ENCODE measurements at places on chromosomes 2 and 18.

DNA sequence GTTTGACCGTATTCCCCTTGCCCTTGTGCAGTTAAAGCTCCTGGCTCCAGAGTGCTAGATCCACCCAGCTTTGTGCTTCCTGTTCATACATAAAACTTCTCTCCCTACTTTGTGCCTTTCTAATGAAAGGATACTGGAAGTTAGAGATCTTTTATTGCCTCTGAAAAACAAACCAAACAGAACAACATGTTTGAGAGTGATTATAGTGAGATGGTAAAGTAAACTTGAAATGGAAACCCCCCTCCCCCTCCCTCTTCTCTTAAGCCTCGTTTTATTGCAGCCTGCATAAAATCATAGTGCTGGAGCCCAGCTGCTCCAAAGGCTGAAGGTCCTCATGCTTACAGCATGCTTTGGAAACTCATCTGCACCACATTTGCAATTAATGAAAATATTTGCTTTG is 125.1 kb downstream of the TANC1 start:
- DNase-seq = no peak

- no peak for DNase-seq
Observed at GRCh38 chr2:128635361-128635900, 316.8 kb upstream of the HS6ST1 start.

DNA sequence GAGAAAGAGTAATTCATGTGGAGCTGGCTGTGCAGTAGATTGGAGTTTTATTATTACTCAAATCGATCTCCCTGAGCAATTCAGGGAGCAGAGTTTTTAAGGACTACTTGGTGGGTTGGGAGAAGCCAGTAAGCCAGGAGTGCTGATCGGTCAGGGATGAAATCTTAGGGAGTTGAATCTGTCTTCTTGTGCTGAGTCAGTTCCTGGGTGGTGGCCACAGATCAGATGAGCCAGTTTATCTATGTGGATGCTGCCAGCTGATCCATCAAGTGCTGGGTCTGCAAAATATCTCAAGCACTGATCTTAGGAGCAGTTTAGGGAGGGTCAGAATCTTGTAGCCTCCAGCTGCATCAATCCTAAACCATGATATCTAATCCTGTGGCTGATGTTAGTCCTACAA is 17.0 kb upstream of the UGT1A8 start:
- peak; percentile 15 for DNase-seq

DNA sequence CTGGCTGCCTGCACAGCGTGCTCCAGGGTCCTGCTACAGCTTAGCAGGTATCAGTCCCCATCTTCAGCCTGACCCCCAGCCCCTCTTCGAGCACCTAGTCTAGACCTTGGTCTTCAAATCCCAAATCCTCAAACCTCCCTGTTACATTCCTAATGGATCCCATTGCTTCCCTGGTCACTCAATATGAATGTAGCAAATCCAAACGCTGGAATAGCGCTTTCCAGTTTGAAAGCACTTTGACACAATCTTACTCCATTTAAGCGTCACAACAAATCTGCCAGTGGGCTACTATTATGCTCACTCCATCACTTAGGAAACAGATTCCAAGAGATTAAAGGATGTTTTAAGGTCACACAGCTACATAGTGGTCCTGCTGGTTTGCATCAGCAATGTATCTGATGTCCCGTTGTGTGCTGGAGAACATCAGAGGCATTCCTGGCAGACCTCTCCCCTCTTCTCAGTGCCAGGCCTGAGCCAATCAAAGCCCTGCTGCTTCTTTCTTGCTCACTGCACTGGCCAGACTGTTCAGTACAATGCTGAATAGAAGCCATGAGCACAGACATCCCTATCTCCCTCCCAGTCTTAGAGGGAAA is 11.1 kb upstream of the INO80C start:
- no peak for DNase-seq

DNA sequence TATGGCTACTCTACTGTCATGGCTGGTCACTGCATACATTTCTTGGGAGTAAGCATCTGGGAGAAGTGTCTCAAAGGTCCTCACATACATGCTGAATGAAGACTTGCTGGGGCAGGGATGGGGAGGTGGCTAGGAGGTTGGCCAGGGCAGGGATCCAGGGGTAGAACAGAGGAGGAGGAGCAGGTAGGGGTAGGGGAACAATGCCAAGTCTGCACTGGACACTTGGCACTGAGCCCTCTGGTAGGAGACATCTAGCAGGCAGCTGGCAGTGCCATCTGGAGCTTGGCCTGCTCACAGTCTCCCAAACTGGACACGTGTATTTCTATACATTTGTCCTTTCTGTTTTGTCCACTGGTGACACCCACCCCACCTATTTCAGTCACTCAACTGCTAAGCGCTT is 62.7 kb upstream of the REV1 start:
- no peak for DNase-seq

DNA sequence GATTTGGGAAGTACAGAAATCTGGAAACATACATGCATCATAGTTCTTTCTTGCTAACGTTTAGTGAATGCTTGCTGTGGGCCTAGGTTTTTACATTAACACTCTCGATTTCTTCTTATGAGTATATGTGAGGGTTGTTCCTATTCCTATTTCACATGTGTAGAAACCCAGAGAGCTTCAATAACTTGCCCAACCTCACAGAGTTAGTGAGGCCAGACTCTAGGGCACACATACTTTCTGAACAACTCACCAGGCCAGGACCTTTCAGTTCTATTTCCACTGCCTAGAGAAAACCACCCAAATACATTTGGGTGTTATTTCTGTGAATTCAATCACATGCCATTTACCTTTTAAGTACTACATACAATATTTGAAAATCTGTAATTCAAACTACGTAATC is 8.2 kb upstream of the KCTD1 start:
- DNase-seq = no peak

- no peak for DNase-seq
Observed at GRCh38 chr18:66874812-66875474, 271.1 kb upstream of the CDH19 start.

- no peak for DNase-seq
Observed at GRCh38 chr2:168350380-168350779, 103.0 kb upstream of the STK39 start.

DNA sequence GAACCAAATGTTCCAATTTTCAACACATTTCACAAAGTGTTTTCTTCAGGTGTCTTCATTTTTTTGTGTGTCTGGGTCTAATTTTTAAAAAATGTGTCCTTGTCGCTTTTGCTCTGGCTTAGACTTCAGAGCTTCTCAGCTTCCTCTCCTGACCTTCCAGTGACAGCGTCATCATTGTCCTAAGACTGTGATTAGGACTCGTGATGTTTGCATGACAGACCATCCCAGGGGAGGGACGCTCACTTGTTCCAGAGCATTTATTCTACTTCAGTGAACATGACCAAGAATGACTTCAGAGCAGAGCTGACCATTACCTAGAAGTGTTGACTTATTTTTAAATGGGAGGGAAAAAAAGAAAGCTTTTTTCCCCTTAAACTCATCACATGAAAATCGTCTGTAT is 591.9 kb downstream of the IRS1 start:
- no peak for DNase-seq

DNA sequence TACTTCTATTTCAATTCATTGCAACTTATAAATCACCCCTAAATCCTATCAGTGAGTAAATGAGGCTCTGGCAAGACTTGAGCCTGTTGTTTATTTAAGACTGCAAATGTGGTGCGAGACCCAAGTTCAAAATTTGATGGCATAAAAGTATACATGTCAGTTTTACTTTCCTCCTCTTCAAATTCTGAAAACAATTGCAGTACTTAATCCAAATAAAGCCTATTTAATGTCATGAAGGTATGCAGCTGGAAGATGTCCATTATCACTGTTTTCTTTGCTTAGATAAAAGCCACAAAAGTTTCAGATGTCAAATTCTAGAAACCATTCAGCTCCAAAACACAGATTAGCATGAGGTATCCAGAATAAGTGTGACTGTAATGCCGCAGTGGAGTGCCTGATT is 3.3 kb downstream of the APCDD1 start:
- DNase-seq = no peak

GRCh38 chr2:17401096-17401495 is 117.1 kb downstream of the RAD51AP2 start:
- no peak for DNase-seq

DNA sequence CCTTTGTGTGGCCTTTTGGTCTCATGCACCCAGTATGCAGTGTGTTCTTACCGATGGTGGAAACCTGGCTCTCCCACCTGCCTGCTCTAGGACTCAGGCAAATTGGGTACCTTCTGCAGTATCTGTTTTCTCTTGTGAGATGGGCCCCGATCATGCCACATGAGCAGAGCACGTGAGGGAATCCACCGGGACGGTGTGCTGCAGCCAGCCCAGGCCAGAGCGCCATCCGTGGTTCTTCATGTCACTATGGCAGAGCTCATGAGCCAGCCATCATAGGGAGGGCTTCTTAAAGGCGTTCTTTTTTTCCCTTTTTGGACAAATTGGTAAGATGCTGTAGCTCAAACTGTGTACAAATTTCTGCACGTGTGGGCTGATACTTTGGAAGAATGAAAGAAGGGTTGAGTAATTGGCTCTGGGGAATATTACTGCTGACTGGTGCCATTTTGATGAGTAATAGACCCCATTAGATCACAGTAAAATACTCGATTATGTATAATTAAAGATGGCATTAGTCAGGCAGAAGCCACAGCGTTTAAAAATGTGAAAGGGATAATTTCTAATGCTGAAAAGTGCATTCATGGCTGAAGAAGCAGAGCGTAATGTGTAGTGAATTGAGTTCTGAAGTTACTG is 19.2 kb downstream of the SH3RF3 start:
- no peak for DNase-seq

DNA sequence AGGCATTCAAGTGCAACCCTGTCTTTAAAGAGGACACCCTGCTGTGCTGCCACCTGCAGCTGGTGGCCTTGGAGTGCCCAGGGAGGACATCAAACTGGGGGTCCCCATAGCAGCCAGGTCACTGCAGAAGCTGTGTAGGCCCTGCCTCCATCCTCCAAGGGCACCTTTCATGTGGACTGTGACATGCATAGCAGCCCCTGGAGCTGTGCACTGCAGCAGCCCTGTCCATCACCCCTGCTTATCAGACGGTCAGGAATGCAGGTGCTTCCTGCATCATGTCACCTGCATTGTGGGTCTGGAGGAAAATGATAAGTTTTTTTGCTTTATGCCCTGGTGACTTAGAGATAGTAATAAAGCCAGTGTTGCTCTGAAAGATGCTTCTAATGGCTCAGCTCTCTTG is 155.7 kb downstream of the DYSF start:
- DNase-seq = no peak

DNA sequence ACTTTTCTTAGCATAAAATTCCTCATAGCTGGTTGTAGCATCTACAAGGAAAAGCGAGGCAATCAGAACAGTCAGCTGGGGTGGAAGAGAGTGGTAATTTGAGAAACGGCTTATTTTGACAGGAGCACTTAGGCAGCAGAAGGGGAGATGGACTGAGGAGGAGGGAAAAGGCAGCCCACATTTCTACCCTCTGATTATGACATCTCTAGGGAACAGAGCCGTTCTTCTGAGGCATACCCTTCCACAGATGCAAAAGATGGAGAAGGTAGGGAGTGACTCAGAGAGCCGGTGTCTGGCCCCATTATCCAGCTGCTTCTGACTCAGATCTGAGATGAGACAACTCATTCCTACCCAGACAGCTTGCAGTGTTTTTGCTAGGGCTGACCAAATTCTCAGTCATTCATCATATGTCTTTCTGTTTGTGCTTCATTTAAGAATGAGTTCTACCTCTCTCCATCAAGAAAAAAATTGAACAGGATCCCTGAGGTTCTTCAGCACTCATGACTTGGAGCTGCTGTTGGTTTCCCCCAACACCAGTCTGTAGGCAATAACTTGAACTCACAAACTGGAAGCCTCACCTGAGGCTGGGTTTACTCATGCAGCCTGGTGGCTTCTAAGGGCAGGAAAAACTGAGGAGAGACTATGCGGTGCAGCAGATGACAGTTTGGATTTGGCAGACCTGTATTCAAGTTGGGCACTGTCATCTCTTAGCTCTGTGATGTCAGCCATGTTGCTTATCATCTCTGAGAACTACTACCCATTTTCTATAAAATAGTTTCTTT is 15.9 kb upstream of the SEC11C start:
- peak; percentile 98 for DNase-seq

GRCh38 chr2:240815761-240816583 is 4.0 kb downstream of the KIF1A start:
- DNase-seq = no peak

GRCh38 chr2:68727683-68728375 is 6.8 kb upstream of the ARHGAP25 start:
- DNase-seq = peak; percentile 77

GRCh38 chr2:117432746-117433145 is 381.7 kb upstream of the DDX18 start:
- DNase-seq = no peak

GRCh38 chr2:239927424-239927981 is 97.6 kb downstream of the NDUFA10 start:
- DNase-seq = peak; percentile 77

- no peak for DNase-seq
Observed at GRCh38 chr2:100068395-100068794, 74.0 kb downstream of the AFF3 start.

GRCh38 chr2:45993476-45993991 is 303.7 kb upstream of the EPAS1 start:
- peak; percentile 76 for DNase-seq

- DNase-seq = no peak
Observed at GRCh38 chr2:46142546-46143428, 154.4 kb upstream of the EPAS1 start.

DNA sequence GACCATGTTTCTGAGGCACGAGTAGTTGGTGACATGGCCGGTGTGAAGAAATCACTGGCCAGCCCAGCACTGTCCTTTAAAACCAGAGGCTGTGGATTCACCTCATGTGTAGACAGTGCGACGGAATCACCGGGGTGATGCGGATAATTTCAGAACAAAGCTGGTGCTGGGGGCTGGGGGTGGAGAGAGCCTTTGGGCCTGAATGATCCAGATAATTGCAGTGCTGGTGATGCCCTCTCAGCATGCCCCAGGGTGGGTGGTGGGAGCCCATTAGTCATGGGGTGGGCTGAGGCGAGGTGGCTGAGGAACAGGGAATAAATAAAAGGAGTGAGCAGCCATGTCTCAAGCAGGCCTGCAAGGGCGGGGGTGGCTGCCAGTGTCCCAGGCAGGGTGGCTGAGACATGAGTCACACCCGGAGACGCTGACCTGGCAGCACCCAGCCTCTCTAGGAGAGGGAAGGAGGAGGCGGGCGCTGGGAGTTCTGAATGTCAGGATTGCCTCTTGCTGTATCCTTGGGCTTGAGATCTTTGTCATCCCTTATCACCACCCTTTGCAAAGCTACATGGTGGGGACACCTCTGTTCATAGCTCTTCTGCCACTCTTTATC is 151.1 kb upstream of the MSH6 start:
- DNase-seq = peak; percentile 62

- peak; percentile 88 for DNase-seq
Observed at GRCh38 chr2:32418778-32419177, 62.0 kb downstream of the BIRC6 start.

GRCh38 chr2:170180031-170180566 is 2.2 kb downstream of the MYO3B start:
- DNase-seq = no peak
